ENCODE measurements at places on chromosomes 5 and 9. TPM values are rescaled to one million over a fixed set of nuclear protein-coding genes. Genes with fewer than 3 reads are reported as not detected.

Gene CA9
- not detected for total RNA-seq

Gene TAF1L
- total RNA-seq = 0.03 TPM

Gene TYRP1
- total RNA-seq = 3.1 TPM

Gene TICAM2
- total RNA-seq = 5.4 TPM

Gene QRFP
- not detected for total RNA-seq

Gene NTNG2
- 1.5 TPM for total RNA-seq

Gene KLHL9
- total RNA-seq = 21.6 TPM

Gene SPATA31C1
- not detected for total RNA-seq

Gene IL13
- not detected for total RNA-seq

Gene PAIP2
- 73.9 TPM for total RNA-seq

Gene TAF11L11
- total RNA-seq = not detected

Gene LAMC3
- 25.5 TPM for total RNA-seq

Gene SPINK7
- total RNA-seq = not detected

Gene NAA35
- total RNA-seq = 23.0 TPM

Gene HAVCR1
- total RNA-seq = 0.31 TPM

Gene HK3
- total RNA-seq = 97.0 TPM

Gene C9orf50
- total RNA-seq = not detected

Gene STK32A
- 22.5 TPM for total RNA-seq

Gene PCDHB14
- 3.0 TPM for total RNA-seq

Gene SHISAL2B
- total RNA-seq = not detected
